ENCODE measurements at places on chromosomes 1 and 21.

GRCh38 chr21:23578027-23578426, 2029.3 kb downstream of the MRPL39 start:
- no peak for DNase-seq

DNA sequence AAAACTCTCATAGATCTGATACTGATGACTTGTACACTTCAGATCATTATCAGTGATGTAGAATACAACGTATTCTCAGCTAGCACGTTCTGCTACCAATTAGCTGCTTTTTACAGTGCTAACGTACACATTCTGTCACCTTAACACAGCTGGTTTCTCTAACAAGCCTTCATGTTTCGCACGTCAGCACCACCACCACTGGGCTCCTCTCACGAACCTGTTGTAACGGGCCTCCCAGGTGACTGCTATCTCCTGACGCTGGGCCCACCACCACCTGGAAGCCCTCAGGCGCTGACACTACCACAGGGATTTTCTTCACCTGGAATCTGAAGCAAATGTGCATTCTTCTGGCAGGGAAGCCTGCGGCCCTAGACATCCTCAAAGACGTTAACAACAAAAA, 19.8 kb downstream of the TOMM20 start:
- no peak for DNase-seq

GRCh38 chr1:27609210-27609555, 5.2 kb upstream of the AHDC1 start:
- no peak for DNase-seq

DNA sequence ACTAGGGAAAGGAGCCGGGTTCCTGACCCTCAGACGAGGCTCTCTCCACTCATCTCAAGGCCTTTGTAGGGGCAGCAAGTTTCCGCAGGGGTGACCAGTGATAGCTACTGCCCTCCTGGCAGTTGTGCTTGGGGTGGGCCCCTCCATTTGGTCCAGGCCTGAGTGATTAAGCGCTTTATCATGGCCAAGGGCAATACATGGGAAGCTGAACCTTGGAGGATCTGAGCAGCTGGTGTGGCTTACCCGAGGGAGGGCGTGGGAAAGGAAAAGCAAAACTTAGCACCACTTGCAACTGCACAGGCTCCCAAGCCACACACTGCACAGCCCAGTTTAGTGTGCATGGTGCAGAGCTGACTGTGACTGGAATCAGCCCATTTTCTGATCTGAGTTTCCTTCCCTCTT, 47.8 kb downstream of the GADD45A start:
- DNase-seq = no peak

DNA sequence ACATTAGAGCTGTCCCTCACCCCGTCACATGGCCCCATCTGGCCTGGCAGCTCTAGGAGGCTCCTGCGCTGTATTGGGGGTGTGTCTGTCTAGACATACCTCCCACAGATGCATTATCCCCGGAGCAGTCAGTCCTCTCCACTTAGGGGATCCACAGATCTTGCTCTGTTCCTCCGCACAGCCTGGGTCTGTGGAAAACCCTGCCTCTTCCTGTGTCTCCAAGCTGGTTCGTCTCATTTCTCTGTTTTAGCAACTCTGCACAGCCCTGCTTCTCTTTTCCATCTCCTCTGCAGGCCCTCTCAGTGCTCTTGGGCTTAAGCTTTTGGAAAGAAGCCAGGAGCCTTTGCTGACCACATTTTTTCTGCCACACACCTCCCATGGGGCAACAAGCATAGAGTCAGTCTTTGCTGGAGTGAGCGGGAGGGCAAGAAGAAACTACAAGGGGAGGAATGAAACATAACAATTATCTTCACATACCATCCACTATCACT, 241.5 kb downstream of the FOXD2 start:
- no peak for DNase-seq

- peak; percentile 52 for DNase-seq
Observed at GRCh38 chr1:224432672-224433040, 1.9 kb downstream of the WDR26 start.

DNA sequence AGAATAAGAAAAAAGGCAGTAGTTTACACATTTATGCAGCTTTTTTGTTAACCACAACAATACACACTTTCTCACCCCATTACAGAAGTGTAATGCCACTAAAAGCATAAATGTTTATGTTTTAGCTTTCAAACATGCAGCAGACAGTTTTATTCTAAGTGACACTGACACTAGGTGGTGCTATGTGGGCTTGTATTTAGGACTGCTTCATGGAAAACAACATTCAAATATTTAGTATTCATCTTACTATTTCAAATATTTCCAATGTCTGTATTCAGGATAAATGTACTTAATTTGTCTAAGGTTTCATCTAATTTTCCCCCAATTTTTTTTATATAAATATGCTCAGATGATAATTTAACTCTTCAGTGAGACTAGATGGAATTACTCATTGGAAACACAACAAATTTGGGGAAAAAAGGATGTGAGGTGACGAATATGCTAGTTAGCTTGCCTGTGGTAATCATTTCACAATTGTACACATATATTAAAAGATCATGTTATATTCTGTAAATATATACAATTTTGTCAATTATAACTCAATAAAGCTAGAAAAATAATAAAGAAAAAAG, 71.4 kb downstream of the USP1 start:
- no peak for DNase-seq

DNA sequence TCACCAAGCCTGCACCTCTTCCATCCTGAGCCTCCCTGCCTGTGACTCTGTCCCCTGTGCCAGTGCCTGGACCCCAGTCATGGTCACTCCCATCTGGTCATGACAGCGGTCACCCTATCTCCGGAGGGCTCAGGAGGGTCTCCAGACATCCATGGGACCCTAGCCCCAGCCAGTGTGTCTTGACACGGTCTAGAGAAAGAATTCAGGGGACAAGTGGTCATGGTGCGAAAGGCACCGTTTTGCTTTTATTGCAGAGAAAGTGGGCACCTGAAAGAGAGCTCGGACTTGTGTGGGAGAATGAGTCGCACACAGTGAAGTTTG, 4.7 kb upstream of the RIPK4 start:
- DNase-seq = no peak

- no peak for DNase-seq
Observed at GRCh38 chr1:209895709-209896108, 42.3 kb upstream of the SYT14 start.

- no peak for DNase-seq
Observed at GRCh38 chr1:953524-954320, 5.3 kb downstream of the NOC2L start.

DNA sequence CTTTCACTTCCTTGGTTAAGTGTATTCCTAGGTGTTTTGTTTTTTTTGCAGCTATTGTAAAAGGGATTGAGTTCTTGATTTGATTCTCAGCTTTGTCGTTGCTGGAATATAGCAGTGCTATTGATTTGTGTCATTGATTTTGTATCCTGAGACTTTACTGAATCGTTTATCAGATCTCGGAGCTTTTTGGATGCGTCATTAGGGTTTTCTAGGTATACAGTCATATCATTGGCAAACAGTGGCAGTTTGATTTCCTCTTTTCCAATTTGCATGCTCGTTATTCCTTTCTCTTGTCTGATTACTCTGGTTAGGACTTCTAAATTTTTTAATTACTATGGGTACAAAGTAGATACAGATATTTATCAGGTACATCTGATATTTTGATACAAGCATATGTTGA, 75.4 kb downstream of the SLC35A3 start:
- DNase-seq = no peak

DNA sequence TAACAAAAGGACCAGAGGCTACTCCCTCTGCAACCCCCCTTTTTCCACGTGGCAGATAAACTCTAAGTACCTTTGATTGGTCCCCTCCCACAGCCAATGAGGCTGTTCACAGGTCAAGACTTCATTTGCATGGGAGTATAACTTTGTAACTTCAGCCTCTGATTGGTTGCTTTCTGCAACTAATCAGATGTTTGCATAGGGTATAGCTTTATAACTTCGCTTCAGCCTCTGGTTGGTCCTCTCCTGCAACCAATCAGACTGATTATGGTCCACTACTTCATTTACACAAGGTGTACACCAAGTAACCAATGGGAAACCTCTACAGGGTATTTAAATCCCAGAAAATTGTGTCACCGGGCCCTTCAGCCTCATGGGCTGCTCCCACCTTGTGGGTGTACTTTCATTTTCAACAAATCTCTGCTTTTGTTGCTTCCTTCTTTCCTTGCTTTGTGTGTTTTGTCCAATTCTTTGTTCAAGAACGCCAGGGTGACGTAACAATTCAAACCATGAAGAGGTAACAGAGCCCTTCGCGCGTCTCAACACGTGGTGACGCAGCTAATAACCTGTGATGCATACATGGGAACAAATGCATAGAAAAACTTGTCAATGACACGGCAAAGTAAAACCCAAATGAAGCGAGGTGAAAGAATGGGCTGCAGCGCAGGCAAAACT, 47.2 kb downstream of the VPS26C start:
- DNase-seq = no peak

GRCh38 chr1:80385650-80386049, 1379.1 kb upstream of the ADGRL4 start:
- DNase-seq = no peak

- DNase-seq = peak; percentile 61
Observed at GRCh38 chr1:25619101-25619890, 2.7 kb downstream of the MAN1C1 start.

DNA sequence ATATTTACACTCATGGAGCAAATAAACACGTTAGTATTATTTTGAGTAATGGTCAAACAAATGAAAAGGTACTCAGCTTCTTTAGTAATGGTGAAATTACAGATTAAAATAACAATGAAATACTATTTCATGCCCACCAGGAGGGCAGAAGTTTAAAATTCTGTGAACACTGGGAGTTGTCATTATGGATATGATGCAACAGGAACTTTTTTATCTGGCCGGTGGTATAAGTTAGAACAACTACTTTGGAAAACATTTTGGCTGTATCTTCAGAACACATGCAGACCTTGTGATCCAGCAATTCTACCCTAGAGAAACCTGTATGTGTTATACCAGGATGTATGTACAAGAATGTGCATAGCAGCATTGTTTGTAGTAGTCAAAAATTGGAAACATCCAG, 23.2 kb upstream of the PPP1R8 start:
- no peak for DNase-seq

DNA sequence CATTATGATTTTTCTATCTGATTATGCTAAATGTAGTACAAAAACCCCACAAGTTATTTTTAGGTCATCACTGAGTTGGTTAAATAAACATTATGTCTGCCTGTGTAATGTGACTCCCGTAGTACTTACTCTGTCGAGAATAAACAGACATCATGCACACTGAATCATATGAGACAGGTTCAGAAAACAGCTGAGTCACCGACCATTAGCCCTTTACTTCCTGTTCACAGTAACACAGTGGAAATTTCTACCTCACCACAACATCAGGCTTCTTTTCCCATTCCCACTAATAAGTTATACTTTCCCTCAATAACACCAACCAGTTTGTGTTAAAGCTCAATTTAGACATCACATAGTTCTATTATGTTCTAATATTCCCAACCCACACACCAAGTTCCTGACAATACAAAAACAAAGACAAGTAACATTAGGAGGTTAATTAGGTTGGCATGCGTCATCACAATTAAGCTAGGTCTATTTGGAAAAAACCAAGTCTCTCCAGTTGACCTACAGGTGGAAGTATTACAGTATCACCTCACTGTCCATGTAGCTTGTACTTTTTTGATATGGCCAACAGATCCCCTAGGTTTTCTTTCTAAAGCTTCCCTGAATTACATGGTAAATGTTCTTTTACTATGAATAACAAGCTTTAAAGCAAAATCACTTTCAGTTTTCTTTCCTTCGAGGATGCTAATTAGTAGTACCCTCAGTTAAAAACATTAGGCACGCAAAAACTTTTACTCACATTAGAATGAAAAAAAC, 154.2 kb downstream of the EIF4G3 start:
- DNase-seq = peak; percentile 18

DNA sequence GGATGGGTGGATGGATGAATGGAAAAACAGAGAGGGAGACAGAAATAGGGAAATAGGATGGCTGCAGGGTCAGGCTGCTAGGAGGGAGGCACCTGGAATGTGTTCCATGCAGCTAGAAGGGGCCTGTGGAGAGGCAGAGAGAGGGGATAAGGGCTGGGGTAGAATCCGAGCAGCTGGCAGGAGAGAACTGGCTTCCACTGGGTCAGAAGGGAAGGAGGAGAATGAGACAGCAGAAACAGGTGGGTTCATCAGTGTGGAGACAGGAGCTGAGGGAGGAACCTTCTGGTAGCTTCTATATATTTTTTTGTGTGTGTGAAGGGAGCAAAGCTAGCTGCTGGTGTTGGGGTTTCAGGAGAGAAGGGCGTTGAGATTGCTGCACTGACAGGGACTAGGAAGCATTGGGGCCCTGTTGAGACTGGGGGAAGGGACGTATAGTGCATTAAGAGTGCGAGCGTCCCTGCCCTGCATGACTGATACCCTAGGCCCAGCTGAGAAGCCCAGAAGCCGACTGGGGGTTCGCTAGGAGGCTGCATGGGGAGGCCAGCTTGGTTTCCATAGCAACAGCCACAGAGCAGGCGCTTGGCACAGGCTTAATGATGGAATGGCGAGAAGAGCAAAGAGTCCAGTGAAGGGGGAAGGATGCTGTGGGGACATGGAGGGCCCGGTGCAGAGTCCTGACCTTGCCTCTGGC, 14.8 kb upstream of the KIF21B start:
- DNase-seq = no peak

- DNase-seq = no peak
Observed at GRCh38 chr1:244893836-244894235, 29.5 kb upstream of the HNRNPU start.

GRCh38 chr1:159092036-159092760, 15.6 kb upstream of the AIM2 start:
- DNase-seq = no peak

GRCh38 chr1:157455318-157455717, 97.0 kb downstream of the FCRL5 start:
- no peak for DNase-seq

DNA sequence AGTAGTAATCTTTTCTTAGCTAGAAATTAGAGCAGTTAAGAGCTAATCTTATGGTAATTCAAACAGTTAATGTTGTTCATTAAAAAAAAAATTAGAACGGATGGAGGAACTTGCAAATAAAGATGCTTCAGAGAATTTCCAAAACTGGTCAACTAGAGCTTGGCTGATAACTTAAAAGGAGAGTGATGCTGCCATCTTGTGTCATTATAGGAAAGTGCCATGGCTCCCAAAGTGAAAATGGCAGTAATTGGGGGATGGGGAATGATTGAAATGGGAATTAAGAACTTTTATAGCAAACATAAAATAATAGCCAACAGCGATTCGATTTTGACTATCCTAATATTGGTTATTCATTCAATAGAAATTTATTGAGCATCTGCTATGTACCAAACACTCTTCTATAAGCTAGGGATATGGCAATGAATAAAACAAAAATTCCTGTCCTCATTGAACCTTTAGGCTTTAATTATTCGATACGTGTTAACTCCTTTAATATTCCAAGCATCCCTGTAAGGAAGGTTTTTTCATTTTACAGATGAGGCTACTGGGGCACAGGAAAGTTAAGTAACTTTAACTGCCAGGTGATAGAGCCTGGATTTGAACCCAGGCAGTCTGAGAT, 5.7 kb upstream of the PLPP3 start:
- DNase-seq = no peak

DNA sequence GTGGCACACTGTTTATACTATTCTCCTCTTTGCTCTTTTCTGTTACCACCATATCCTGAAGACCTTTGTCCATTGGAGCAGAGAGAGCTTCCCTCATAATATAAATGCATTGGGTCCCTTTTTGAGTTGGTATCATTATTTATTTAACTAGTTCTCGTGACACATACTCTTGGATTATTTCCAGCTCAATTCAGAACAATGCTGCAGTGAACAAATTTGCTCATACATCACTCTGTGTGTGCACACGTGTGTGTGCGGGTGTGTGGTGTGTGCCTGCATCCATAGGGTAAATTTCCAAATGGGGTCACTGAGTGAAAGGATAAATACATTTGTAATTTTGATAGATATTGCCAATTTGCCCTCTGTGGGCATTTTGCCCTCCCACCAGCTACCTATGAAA, 5.8 kb downstream of the PLA2G2A start:
- DNase-seq = no peak
